ENCODE measurements at places on chromosomes 6 and 20. TPM values are rescaled to one million over a fixed set of nuclear protein-coding genes. Genes with fewer than 3 reads are reported as not detected.

DNA sequence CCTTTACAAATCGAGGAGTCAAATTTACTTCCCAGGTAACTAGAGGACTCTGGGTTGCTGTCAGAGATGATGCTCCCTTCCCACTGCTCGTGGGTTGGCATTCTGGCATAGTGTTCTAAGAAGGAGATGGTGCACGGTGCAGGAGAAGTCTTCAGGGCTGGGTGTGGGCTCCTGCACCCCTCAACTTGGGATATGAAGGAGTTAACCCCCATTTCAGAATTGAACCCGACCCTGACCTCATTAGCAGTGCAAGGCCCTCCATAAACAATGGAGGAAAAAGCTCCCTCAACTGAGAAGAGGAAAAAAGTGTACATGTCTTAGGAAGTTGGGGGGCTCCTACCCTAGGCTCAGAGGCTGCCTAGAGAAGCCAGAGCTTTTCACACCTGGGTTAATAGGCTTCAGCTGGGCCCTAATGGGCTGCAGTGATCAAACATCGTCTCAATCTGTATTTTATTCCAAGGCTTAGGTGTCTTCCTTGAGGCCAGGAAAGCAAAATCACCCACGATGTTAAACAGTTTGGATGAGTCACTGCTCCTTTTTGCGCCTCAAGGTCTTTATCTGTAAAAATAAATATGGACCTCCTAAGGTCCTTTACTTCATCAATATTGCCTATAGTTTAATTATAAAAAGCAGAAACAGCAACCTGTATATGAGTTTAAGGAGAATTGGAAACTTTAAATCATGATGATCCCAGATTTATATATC, 29.4 kb downstream of the TFAP2B start:
- no peak for DNase-seq

DNA sequence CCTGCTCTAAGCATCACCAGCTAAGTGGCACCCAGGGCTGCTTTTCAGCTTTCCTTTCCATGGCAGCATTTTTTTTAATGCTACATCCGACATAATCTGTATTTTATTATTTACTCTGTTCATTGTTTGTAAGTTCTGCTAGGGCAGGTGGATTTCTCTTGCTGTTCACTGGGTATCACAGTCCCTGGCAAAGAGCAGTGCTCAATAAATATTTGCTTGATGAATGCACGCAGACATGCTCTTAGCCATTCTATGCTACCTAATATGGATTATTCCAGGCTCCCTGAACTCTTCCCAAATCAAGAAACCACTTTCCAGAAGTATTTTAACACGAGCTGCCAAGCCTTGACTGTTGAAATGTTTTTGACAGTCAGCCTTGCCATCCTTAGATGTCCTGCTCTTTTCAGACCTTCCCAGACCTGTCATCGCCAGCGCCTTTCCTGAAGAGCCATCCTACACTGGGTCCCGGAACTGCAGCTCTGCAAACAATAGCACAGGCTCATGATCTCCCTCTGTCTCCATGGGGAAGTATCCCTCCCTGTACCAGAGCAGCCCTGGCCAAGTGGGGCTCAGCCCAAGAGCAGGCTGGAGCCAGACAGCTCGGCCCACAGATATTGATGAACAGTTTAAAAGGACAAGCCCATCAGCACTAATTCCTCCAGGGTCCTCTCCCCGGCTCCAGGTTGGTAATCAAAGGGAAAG, 136.5 kb upstream of the CDH4 start:
- no peak for DNase-seq

GRCh38 chr6:1903780-1904465, 294.2 kb downstream of the FOXC1 start:
- DNase-seq: no peak

- DNase-seq: no peak
These were observed 690 bp downstream of the TULP1 start for GRCh38 chr6:35512006-35512405.

DNA sequence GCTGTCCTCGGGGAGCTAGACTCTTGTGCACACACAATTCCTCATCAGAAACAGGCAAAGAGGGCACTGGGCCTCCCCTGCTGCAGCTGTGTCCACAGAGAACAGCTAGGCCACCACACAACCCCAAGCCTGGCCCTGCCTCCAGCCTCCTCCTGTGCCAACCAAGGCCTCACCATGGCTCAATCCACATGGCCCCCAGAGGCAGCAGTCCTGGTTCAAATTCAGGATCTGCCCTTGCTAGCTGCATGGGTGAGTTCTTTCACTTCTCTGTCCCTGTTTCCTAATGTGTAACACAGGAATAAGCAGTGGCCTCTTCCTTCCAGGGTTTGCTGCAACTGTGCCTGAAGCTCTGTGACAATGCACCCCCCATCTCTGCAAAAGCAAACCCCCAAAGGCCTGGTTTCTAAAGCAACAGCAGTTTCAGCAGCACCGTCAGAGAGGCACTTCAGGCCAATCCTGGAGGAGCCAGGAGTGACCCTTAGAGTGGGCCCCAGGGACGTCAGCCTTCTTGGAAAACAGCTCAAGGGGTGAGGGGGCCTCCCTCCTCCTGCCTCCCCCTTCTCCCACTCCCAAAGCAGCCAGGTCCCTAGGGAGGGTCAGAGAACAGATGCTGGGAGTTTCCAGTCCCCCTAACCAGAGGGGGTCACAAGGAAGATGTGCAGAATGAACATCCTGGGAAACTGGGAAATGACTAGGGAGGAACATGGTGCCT, 2.2 kb downstream of the ADISSP start:
- no peak for DNase-seq

Gene TBXT
- not detected for total RNA-seq
